ENCODE measurements at places on chromosomes 5 and 9. TPM values are rescaled to one million over a fixed set of nuclear protein-coding genes. Genes with fewer than 3 reads are reported as not detected.

The GLDC gene
- 0.44 TPM for polyA plus RNA-seq

The PKN3 gene
- polyA plus RNA-seq: 3.4 TPM

The ADGRD2 gene
- polyA plus RNA-seq: not detected

The NKD2 gene
- polyA plus RNA-seq: not detected

The CDH18 gene
- 0.45 TPM for polyA plus RNA-seq

The TCF7 gene
- polyA plus RNA-seq: 0.86 TPM

The MSMP gene
- polyA plus RNA-seq: not detected
